ENCODE measurements at places on chromosomes 4 and X. TPM values are rescaled to one million over a fixed set of nuclear protein-coding genes. Genes with fewer than 3 reads are reported as not detected.
A peak's percentile ranks its signal among the peaks of the same experiment; 100 is the strongest.

- no peak overlapping the region for H3K4me3 ChIP-seq
- H3K27me3 ChIP-seq: no peaks in the 10 kb centered on the region
- no peak for DNase-seq
Observed at GRCh38 chr4:90844241-90844640, 717.0 kb downstream of the CCSER1 start.

Gene ODAPH
- not detected for total RNA-seq

GRCh38 chr4:75654905-75655304, 18.3 kb downstream of the G3BP2 start:
- no peak for DNase-seq
- H3K36me3 ChIP-seq: peaks cover 18% of the 10 kb centered on the region
- H3K27me3 ChIP-seq: no peaks in the 10 kb centered on the region
- H3K4me1 ChIP-seq: peaks cover 7% of the 10 kb centered on the region
- H3K27ac ChIP-seq: no peak overlapping the region

DNA sequence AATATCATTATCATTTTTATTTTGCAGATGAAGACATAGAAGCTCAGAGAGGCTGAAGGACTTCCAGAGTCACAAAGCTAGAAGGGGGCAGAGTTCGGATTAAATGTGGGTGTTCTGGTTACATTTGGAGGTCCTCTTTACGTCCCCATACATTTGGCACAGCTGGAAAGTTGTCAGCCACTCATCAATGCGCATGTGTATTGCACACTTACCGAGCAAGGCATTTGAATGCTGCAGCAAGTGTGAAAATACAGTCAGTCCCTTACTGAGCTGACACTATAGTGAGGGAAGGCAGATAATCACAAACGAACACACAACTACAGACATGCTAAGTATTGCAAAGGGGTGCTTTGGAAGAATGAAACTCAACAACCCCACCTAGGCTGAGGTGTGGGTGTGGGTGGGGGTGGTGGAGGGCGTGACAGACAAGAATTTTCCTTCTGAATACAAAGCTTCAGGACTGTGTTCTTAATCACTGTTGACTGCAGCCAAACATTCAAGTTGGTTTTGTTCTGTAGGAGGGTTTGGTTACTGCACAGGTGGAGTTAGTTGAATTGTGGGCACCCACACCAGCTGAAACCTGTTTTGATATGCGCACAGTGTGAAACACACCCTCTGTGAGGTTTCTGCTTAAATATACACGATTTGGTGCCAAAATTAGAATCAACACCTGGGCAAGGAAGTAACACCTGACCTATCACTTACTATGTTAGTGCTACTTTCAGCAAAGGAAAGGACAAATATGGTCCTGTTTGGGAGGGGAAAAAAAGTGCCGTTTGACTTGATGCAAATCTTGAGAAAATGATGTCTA, 72.4 kb downstream of the COQ2 start:
- peaks cover 16% of the 10 kb centered on the region for H3K4me1 ChIP-seq
- H3K27me3 ChIP-seq: no peaks in the 10 kb centered on the region
- peak; percentile 65 for DNase-seq
- H3K36me3 ChIP-seq: no peaks in the 10 kb centered on the region
- H3K4me3 ChIP-seq: no peak overlapping the region

Gene RNF128
- 4.5 TPM for total RNA-seq
